ENCODE measurements at places on chromosomes 5 and 9. TPM values are rescaled to one million over a fixed set of nuclear protein-coding genes. Genes with fewer than 3 reads are reported as not detected.

GRCh38 chr5:54384356-54384933, 71.1 kb upstream of the HSPB3 start:
- no peak for DNase-seq

- no peak for DNase-seq
Observed at GRCh38 chr5:33270671-33271070, 170.1 kb upstream of the TARS1 start.

The EGFLAM gene
- total RNA-seq: 132 TPM

DNA sequence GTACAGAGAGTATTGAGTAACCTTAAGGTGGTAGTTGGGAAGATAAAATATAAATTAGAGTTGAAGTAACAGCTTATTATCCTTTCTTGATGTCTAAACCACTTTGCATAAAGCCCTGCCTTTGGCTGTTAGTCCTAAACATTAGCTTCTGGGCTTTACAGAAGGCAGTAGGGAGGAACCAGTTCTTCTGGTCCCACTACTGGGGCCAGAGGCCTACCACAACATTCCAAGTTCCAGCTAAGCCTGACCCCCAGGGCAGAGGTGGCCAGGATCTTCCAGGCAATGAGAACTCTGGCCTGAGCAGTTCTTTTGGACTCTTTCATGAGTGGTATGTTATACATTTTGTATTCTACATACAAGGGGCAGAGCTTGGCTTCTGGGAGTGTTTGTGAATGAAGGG, 26.1 kb downstream of the DNAI1 start:
- peak; percentile 30 for DNase-seq

DNA sequence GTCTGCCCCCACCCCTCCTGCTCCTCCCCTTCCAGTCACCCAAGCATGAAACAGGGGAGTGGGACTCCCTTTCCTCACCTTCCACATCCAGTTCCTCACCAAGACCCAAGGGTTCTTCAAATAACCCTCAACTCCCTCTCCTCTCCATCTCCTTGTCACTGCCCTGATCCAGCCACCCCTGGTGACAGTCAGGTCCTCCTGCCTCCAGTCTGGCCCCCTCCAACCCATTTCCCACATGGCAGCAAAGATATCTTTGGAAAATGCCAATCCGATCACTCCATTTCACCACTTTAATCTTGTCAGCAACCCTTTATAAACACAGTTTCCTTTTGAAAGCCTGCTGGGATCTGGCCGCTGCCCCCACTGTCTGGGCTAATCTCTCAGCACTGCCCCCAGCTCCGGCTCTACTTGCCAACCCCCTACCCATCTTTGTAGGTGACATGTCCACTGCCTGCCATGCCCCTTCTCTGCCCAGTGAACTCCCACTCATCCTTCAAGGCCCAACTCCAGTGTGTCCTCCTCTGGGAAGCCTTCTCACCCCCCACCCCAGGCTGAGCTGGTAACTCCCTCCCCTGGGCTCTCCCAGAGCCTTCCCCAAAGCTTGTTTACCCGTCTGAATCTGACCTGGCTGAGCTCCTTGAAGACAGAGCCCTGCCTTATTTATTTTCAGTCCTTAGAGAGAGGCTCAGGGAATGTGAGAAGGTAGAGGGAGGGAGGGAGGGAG, 781 bp upstream of the MYOZ3 start:
- DNase-seq: peak; percentile 45

DNA sequence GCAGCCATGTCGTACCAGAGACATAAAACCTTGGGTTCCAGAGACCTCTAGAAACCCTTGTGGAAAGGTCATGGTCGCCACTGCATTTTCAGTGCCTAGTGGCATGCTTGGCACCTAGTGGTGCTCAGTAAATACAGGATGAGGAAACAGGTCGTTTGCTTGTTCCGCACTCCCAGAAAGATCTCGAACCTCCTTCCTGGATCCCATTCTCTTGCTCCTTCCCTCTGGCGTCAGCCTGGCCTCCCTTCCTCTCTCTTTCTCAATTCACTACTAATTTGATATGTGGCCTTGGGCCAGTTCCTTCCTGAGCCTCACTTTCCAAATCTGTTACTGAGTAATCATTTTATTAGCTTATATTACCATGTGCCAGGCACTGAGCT, 4.4 kb downstream of the NDST1 start:
- DNase-seq: no peak

All from mesenteric fat pad (tissue), 1 donor.